ENCODE measurements at places on chromosomes 1 and 21.

DNA sequence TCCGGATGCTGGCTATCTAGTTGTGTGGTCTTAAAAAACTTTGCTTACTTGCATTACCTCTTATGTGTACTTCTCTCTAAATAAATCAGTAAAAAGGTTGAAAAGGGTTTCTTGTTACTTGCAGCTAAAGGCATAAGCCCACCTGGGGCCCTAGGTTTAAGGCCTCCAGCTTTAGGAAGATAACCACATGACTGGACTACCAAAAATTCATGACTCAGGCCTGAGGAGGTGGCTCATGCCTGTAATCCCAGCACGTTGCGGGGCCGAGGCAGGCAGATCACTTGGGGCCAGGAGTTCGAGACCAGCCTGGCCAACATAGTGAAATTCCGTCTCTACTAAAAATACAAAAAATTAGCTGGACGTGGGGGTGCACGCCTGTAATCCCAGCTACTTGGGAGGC is 142.9 kb downstream of the APP start:
- DNase-seq: no peak

GRCh38 chr1:155018617-155019348 is 14.8 kb downstream of the DCST2 start:
- no peak for DNase-seq

DNA sequence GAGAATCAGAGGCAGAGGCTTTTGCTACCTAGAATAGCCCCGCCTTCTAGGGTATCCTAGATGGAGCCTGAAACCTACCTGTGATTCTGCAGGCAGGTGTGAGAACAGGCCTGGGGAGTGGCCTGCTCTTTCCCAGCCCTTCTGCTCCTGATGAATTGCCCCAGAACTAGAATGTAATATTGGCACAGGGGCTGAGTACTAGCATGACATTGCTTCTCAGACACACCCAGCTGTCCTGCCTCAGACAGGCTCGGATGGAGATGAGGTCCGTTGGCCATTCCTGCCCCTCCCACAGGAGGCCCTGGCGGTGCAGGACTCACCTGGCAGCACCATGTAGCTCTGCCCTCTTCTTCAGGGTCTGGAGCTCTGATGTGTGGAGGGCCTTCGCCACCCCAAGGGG is 237.6 kb downstream of the GRIK3 start:
- DNase-seq: no peak

- DNase-seq: no peak
These were observed 26.5 kb downstream of the CNIH4 start for GRCh38 chr1:224383218-224383617.

- DNase-seq: no peak
These were observed 407.9 kb downstream of the ZP4 start for GRCh38 chr1:237482777-237483176.

DNA sequence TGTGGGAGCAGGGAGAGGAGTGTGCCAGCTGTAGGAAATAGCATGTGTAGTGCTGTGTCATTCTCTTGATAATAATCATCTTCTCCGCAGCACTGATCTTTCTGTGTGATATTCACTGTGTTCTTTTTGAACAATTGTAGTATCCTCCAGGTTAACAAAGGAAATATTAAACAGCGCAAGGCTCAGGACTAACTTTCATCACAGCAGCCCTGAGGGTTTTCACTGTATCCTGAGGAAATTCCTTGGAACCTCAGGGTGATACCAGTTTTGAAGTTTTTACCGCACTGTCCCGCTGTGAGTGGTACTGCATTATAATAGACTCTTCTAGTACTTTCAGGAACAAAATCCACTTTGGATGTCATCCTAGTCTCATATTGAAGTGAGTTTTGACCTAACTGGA is 228.4 kb upstream of the COA6 start:
- DNase-seq: no peak

DNA sequence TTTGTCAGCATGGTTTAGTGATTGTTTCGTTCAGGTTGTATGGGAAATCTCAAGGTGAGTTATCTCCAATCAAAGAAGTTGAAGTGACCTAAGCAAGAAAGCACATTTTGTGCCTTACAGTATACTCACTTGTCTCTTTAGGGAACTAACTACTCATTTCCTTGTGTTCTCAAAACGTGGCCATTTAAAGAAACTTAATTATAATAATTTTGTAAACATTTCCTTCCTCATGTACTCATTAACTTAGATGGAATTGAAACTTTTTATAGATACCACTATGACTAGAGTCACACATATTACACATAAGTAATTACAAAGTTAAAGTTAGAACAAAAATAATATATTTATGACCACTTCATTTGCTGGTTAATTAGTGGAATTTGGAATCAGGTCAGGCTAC is 552.6 kb downstream of the MRPL39 start:
- DNase-seq: no peak

DNA sequence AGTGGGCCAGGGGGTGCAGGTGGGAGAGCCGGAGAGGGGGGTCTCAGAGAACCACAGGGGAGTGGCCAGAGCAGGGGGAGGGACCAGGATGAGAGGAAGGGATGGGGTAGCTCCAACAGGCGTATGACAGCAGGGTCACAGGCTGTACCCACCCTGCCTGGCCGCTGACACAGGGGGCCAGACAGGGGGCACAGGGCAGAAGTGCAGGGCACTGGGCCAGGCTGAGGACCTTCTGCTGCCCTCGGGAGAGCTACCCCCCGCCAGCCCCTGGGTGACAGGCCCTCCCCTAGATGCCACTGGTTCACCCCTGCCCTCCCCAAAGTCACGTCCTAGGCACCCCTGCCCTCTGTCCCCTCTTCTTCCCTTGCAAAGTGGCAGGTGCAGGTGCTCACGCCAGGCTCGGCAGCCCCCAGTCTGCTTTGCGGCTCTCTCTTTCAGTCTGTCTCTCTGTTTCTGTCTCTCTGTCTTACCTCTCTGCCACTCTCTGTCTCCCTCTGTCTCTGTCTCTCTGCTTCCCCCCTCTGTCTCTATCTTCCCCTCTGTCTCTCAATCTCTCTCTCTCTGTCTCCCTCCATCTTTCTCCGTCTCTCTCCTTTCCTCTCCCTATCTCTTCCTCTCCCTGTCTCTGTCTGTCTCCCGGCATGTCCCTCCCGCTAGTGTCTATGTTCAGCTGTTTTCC is 48.5 kb downstream of the WNT9A start:
- no peak for DNase-seq

GRCh38 chr1:115839029-115839678 is 1.8 kb downstream of the NHLH2 start:
- no peak for DNase-seq

DNA sequence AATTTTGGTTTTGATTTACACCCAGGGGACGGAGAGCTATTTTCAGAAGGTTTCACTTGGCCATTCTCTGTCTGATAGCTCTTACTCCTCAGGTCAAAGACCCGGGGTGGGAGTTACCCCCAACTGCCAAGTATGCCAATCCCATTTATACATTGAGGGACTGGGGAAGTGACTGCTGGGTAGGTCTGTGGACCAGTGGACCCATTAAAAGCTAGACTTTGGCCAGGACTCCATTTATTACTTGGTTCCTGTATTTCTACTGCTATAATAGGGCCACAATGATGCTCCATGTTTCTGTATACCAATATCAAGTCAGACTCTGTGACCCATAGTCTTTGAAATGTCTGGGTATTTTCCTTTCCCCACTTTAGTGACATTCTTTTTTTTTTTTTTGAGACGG is 14.6 kb downstream of the ZFYVE9 start:
- DNase-seq: no peak

GRCh38 chr1:27550510-27551169 is 53.3 kb downstream of the AHDC1 start:
- no peak for DNase-seq

DNA sequence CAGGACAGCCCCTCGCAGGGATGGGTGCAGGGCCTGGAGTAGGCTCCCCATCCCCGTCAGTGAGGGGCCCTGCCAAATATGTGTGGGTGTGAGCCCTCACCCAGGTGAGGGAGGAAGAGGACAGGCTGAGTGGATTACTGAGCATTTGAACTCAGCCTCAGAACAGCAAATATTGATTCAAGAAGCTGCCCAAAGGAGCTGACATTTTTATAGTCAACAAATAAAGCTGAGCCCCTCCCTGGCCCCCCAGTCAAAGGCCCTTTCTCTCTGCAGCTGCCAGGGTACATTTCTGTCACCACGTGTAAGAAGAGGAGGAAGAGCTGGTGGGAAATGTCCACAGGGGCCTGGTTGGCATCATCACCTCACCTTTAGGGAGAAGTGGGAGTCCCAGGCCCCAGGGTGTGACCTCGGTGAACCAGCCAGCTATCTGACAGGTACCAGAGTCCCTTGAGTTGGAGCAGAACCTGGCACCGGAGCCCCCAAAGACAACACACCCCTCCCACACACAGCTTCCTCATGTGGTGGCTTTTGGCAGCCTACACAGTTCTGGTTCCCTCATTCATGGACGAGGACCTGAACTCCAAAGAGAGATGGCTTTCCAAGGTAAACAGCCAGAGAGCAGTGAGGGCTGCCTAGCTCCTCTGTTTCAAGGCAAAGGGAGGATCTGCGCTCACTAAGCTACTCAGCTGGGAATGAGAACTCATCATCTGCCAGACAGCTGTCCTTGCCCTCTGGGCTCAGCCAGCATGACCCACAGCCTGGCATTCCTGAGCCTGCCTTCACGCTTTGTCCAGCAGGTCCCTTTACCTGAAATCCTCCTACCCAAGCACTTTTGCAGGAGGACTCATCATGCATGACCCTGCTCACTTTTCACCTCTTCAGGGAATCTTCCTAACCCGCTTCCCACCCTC is 43.0 kb upstream of the TENT5C start:
- no peak for DNase-seq

GRCh38 chr1:8247811-8248436 is 70.0 kb upstream of the SLC45A1 start:
- no peak for DNase-seq

- DNase-seq: no peak
These were observed 513.5 kb downstream of the LMO4 start for GRCh38 chr1:87842156-87842555.

GRCh38 chr1:40059338-40059959 is 18.9 kb downstream of the CAP1 start:
- no peak for DNase-seq

DNA sequence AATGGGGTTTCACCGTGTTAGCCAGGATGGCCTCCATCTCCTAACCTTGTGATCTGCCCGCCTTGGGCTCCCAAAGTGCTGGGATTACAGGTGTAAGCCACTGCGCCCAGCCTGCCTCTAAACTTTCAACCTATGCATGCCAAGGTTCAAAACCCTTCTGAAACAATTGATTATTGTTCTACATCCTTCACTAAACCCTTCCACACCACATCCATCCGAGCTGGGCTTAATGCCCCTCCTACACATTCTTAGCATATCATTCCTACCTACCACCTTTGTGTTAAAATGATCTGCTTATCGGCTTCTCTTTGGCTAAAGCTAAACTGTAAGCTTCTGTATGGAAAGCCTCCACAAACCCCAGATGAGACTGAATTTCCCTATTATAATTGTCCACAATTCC is 40.8 kb upstream of the DOCK7 start:
- no peak for DNase-seq

- DNase-seq: no peak
These were observed 12.1 kb upstream of the ADAMTSL4 start for GRCh38 chr1:150536836-150537731.

DNA sequence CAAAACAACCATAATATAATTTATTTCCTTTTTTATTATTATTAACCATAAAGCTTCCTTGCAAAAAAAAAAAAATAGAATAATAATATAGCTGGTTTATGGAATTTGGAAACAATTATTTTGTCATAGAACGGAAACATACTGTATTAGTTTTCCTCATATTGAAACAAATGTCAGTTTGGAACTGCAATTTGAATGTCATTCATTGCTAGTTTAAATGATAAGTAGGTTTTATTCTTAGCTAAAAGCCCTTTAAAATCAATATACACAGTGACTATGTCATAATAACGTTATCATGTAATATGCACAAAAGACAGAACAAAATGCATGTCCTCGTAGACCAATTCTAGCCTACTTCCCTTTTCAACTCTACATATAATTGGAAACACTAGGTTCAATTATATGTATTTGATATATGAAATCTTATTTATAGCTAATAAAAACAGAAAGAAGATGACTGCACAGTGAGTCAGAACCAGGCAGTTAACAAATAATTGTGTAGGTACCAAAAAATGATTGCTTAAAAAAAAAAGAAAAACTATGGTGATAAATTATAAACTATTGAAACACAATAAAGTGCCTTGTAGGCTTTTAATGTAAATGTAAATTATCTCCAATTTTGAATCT is 85.2 kb upstream of the EXO1 start:
- DNase-seq: no peak

GRCh38 chr1:46489638-46490405 is at the start of gene DMBX1:
DMBX1 (plus strand) TSS chr1:46489836; CDS start chr1:46507011, 17,175 bp downstream.
- no peak for DNase-seq

DNA sequence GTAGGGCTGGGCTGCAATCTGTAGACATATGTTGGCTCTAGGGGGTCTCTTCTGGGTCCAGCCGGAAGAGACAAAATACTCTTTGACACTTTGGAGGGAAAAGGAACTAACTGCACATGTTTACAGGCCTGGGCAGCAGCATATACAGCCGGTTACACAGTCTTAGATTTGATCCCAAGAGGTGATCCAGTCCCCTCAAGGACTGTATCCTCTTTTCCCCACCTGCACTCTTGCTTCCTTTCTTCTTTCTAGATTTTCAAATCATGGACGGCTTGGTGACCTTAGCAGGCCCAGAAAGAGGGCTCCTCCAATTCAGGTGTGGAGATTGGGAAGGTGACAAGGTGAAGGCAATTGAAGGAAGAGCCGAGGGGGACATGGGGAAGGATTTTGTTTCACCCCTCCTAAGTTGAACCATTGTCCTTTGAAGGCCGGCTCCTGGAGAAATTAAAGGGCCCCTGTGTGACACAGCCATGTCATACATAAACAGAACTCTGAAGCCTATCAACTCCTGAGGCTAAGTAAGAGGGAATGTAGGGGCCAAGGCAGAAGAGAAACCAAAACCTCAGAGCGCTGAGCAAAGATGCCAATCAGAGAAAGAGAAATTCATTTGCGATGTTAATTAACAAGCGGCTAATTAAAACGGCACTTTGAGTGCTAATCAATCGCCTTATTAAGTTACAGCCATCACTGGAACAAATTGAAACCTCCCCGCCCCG is 5.9 kb upstream of the BARHL2 start:
- DNase-seq: no peak

DNA sequence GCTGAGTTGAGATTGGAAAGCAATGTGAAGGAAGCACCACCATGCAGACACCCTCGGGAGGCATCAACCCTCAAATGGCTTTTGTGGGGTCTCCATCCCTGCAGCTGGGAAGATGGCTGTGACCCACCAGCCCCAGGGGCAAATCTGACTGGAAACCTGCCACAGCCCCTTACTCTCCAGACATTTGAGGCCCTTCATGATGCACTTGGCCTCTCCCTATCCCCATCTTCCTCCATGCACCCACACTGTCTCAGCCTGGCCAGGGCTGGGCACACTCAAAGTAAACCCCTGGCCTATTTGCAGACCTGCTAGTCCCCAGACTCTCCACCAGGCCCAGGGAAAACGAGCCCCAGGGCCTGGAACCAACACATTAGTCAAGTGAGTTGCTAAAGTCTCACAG is 205.2 kb downstream of the MATN1 start:
- no peak for DNase-seq

DNA sequence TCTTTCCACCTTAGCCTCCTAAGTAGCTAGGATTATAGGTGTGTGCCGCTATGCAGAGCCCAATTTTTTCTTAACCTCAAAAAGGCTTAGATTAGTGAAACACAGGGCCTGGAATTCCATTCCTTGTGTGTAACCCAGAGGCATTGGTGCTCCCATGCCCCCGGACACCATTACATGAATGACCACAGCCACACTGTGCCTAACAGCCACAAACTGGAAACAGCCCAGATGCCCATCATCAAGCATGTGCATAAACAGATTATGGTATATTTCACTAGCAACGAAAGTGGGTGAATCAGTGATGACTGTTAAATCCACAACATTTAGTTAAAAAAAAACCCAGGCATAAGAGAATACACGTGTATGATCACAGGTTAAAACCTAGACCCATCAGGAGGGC is 24.4 kb downstream of the ADAM30 start:
- no peak for DNase-seq

Measured in activated CD8-positive, alpha-beta memory T cell treated with anti-CD3 and anti-CD28 coated beads for 4 hours (primary cell).